ENCODE measurements at places on chromosomes 4 and X.

- no peak for DNase-seq
These were observed 13.2 kb downstream of the MAGED2 start for GRCh38 chrX:54820737-54821136.

- DNase-seq, result no peak
These were observed 20.1 kb upstream of the CSF2RA start for GRCh38 chrX:1248331-1249061.

- DNase-seq, result no peak
These were observed 278.2 kb upstream of the GATB start for GRCh38 chr4:152039023-152039481.

DNA sequence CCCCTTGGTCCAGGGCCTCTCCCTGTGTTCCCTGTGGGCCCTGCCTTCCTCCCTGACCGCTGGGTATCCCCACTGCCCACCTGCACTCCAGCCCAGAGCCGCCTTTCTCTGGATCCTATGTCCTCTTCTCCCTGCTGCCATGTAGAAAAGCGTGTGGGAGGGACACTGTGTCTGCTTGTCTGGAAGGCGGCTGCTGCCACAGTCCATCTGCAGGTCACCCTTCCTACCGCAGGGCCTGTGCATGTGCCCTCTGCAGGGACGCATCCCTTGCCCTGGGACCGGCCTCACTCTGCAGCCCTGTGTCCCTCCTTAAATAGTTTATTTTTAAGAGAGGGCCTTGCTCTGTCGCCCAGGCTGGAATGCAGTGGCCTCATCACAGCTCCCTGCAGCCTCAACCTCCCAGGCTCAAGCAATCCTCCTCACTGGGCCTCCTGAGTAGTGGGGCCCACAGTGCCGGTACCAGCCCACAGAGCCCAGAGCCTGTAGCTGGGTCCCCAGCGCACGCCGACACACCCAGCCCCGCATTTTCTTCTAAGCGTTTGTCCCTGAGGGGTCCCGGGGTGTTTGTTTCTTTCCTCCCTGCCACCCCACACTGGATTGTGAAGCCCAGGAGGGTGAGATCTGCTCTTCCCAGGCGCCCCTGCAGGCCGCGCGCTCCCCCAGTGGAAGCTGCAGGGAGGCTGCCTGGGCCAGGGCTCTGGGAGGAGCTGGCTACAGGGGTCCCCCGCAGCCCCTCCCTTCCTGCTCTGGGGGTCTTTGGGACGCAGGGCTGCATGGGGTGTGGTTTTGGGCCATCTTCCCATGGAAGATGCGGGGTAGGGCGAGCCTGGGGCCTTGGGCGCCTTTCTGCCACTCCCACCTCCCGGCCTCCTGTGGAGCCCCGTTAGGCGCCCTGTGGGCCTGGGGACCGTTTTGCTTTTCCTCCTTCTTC lies 12.8 kb upstream of the NAT8L start:
- no peak for DNase-seq

DNA sequence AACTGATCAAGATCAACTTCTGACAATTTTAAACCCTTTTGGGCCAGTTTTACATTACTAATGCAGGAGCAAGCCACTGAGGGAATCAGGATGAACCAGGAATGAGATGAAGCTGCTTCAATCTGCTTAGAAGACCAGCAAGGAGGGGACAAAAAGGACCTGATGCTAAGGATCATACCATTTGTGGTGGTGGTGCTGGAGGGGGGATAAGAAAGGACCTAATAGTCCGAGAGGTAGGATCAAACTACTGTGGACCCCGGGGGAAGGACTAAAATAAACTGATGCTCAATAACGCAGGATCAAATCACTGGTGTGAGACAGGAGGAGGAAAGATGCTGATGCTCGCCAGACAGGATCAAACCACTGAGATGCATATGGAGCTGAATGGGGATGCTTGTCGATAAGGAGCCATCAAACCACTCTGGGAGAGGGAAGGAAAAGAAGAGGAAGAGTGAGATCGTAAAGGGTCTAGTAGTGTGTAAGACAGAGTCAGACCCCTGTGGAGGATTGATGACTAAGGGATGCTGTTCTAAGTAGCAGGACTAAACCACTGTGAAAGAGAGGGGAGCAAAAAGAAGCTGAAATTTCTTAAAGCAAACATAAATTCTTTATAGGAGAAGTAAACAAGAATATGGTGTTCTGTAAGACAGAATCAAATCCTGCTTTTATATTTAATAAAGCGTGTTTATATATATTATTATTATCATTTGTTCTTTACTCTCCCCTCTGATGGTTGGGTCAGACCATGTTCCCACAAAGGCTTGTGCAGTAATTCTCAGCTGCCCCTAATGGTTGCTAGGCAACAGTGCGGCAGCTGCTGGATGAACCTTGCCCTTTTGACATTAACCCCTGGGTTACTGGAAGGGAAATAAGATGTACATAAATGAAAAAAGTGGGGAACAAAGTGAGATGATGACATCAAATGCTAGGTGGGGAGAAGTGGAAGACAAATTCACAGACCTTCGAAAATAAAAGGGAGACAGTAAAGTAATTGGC lies 432.5 kb upstream of the FGF16 start:
- no peak for DNase-seq
